NCI-H2171 treated with DMSO at 0.1 percent for 48 hours (cell line): ENCODE measurements at places on chromosomes 2 and 18.
A peak's percentile ranks its signal among the peaks of the same experiment; 100 is the strongest.

GRCh38 chr2:239891698-239892097, 133.4 kb downstream of the NDUFA10 start:
- DNase-seq: no peak

- DNase-seq: no peak
Measured at GRCh38 chr2:98830571-98831145, 99.7 kb upstream of the MGAT4A start.

DNA sequence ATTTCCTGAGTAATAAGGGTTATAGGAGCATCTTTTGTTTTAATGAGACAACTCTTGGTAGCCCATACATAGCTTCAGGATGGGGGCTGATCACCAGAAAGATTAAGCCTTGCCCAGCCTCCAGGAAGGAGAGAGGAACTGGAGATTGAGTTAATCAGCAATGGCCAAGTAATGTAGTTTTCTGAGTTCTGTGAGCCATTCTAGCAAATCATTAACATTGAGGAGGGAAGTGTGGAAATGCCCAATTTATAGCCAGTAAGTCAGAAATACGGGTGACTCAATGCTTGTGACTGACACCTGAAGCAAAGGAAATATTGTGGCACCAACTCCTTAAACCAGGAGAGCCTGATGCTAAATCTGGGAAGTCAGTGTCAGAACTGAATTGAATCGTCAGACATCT, 205.1 kb upstream of the SRD5A2 start:
- no peak for DNase-seq

DNA sequence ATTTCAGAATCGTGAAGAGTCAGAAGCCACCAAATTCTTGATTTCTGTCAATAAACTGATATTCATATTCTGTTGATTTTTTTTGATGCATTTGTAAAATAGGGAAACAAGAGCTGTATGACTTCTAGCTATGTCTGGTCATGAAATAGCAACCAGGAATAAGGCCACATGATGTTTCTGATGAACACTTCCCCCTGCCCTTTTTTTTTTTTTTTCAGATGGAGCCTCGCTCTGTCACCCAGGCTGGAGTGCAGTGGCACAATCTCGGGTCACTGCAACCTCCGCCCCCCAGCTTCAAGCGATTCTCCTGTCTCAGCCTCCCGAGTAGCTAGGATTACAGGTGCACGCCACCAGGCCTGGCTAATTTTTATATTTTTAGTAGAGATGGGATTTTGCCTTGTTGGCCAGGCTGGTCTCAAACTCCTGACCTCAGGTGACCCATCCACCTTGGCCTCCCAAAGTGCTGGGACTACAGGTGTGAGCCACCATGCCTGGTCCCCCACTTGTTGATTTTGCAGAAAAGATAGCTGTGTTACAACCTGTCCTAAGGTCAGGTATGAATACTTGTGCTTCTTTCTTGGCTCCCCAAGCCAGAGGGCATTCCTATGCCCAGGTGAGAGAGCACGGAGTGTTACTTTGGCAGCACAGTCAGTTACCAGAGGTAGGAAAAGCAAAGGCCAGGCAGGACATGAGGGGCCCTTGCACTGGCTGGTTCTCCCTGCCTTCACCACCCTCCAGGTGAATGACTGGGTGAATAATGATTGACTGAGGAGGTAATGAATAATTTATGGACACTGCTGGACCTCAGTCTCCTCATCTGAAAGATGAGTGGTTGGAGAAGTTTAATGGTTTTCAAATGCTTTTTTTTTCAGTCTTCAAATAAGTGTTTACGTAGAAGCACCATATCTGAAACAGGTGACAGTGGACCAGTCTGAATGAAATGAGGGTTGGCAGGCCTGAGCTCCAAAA, 39.6 kb downstream of the PAX8 start:
- DNase-seq: no peak

DNA sequence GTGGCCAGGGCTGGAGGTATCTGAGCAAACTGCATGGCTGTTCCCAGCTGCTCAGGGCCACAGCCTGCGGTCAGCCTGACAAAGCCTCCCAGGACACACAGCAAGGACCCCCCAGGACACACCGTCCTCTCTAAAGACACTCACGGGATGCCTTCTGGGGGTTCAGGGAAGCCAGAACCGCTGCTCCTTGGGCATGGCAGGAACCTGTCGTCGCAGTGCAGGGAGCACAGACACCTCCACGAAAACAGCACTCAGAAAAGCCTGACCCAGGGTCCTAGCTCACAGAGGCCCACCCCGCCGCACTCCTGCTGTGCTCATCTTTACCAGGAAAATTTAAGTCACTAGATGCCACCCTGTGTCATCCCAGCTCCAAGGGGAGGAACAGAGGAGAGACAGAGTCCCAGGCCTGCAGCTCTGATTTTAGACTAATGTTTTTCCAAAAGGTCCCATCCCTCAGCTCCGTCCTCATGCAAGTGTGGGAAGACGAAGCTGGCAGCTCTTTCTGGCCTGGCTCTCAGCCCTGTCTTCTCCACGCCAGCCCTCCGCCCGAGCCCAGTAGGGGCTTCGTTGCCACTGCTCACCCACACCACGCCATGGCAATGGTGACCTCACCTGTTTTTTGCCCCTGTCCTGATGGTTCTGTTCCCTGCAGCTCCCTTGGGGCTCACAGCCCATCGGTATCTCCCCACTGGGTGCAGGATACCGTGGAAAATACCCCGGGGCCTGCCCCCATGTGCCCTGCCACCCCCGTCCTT, 23.9 kb upstream of the SLC66A3 start:
- DNase-seq: no peak

DNA sequence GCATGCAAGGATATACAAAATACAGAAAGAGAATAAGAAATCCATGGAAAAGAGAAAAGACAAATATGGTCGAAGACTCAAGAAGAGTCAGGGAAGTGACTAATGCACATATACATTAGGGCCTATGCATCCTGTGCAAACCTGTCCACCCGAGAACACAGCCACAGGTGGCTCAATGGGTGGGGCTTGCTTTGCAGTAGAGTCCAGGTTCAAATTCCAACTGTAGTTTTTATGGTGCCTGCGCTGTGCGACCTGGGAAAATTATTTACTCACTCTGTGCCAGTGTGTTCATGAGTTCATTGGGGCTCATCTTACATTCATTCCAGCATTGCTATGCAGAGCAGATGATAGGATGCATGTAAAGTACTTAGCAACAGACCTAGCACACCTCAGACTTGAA, 244.7 kb downstream of the CTNNA2 start:
- no peak for DNase-seq

GRCh38 chr2:177239932-177240630, 24.4 kb downstream of the NFE2L2 start:
- peak; percentile 75 for DNase-seq

GRCh38 chr2:6068429-6068828, 376.2 kb downstream of the SOX11 start:
- no peak for DNase-seq

DNA sequence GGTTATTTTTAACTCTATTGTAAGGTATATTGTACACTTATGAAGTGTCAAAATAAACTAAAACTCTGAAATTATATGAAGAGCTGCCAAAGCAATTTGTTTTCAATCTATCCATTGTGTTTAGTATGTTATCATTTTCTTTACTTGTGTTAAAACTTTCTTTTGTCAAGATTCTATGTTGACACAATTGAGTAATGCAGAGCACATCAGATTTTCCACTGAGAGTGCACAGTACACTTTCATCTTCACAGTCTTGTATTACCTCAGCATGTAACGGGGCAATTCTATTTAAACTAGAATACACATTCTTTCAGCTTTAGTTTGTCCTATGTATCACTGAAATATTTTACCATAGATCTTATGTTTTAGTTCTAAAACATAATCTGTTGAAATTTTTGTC, 304.4 kb upstream of the ZC3H15 start:
- no peak for DNase-seq

DNA sequence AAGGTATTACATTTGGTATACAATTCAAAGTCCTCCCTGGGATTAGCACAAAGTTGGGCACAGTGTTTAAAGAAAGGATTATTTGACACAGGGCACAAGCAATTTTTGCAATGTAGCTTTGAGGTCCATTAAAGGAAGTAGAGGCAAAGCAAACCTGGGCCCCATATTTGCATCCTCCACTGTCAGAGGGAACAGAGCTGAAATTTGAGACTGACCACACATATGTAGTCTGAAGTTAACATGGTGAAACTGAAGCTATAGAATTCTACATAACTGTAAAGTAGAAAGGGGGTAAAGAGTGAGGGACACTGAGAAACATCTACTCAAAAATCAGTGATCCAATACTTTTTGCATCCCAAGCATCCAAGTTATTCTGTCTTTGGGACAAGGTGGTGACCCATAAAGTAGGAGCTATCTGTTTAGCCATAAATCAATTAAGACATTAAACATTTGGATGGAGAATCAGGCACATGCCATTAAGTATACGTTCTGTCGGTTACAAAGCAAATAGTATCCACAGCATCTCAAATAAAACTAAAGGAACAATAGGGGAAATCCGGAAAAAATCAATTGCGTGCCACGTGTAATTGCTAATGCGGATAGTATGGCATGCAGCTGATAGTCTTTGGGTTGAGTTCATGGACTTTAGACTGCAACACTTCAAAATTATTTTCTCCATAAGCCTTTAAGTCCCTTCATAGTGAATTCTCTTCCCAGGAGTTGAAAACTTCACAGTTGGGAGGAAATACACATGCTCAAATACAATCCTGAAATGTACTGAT, 72.6 kb downstream of the PLEKHM3 start:
- no peak for DNase-seq

DNA sequence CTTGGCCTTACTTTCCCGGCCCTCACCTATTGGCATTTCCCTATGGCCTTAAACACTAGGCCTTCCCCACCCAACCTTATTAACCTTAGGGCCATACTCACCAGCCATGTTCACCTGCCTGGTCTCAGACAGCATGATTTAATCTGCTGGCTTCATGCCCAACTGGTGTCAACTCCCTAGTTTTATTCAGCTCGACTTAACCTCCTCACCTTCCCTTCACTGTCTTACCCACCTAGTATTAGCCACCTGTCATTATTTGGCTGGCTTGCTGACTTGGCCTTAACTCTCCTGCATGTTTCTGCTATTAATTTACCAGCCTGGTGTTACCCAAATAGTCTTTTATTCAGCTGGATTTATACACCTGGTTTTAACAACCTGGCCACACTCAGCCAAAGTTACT, 136.0 kb upstream of the ZSWIM2 start:
- no peak for DNase-seq

DNA sequence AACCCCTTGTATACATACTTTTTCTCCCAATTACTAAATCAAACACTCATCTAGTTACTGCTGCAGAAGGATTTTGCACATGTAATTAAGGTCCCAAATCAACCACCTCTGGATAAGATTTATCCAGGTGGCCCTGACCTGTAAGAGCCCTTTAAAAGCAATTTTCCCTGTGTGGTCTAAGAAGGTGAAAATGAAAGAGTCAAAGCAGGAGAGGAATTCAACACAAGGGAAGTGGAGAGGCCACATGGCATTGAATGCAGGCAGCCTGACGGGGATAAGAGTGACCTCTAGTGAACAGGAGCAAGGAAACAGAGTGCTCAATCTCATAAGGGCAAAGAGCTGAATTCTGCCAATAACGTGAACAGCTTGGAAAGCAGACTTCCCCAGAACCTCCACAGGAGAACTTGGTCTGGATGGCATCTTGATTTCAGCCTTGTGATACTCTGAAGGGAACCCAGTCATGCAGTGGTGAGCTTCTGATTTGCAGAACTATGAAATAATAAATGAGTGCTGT, 27.2 kb downstream of the PPP3R1 start:
- DNase-seq: no peak

DNA sequence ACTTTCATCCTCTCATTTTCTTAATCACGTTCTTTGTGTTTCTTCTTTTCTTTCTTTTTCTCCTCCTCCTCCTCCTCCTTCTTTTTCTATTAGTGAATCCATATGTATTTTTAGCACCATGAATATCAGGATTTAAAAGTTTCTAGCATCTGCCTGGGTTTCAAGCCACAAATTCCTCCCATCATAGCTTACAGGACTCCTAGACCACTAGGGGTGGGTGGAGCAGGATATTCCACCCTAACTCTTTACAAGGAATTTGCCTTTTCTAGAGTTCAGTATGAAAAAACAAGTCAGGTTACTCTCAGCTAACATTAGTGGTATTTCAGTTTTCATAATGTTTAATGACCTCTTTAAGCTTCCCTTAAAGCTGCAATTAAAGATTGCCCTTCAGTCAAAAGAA, 19.1 kb upstream of the LRRTM1 start:
- no peak for DNase-seq

GRCh38 chr18:77374446-77374805, 124.8 kb downstream of the GALR1 start:
- no peak for DNase-seq

GRCh38 chr2:69544951-69545350, 98.6 kb downstream of the AAK1 start:
- DNase-seq: no peak

DNA sequence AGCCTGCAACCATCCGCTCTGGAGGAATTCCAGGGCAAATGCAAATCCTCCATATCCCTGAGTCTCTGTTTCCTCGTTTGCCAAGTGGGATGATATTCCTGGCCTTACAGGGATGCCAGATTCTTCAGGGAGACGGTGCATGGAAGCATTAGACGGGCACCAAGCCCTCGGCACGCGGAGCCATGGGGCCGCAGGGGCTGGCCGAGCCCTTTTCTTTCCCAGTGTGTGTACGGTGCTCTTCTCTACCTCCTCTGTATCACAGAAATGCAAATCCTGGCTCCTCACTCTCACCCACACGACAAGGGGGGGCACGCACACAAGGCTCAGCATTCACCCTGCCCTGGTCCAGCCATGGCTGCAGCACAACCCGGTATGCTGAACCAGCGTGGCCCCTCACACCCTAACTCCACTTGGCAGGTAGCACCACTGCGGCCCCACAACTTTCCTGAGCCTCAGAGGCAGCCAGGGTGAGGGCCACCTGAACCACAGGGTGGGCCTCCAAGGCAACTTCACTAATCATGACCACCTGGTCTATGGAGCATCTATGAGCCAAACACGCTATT, 64.1 kb upstream of the SALL3 start:
- DNase-seq: no peak

GRCh38 chr2:136116151-136116812, 1.7 kb downstream of the CXCR4 start:
- DNase-seq: peak; percentile 62

- no peak for DNase-seq
Measured at GRCh38 chr2:161139098-161139987, 20.9 kb upstream of the TANK start.

DNA sequence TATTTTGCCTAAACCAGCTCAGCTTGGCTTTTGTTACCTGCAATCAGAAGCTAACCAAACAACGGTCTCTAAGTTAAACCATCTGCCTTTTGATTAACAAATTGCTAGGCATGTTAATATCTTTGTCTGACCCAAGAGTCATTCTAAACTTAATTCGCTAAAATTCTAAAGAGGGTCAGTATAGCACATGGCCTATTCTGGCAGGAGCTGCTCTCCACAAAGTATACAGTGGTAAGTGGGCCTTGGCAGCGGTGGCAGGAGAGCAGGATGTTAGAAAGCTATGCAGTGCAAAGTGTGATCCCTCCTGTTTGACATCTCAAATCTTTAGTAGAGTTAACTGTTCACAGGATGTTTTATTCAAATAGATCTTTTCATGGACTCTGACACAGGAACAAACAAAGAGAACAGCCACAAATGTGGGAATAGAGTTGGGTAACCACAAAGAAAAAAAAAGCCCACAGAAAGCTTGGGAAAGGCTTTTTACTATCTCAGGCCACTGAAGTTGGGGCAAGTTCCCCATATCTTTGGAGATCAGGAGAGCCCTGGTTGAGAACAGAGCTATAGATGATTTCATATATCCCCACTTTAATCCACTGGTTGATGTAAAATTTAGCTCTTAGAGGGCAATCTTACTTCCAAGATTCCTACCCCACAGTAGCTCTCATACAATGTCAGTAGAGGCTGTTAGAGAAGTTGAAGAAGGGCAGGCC, 10.6 kb downstream of the CFAP210 start:
- no peak for DNase-seq
